ENCODE measurements at places on chromosomes 2 and 18.
A peak's percentile ranks its signal among the peaks of the same experiment; 100 is the strongest.

GRCh38 chr18:79687806-79688205 is 8.2 kb downstream of the CTDP1 start:
- DNase-seq: no peak

DNA sequence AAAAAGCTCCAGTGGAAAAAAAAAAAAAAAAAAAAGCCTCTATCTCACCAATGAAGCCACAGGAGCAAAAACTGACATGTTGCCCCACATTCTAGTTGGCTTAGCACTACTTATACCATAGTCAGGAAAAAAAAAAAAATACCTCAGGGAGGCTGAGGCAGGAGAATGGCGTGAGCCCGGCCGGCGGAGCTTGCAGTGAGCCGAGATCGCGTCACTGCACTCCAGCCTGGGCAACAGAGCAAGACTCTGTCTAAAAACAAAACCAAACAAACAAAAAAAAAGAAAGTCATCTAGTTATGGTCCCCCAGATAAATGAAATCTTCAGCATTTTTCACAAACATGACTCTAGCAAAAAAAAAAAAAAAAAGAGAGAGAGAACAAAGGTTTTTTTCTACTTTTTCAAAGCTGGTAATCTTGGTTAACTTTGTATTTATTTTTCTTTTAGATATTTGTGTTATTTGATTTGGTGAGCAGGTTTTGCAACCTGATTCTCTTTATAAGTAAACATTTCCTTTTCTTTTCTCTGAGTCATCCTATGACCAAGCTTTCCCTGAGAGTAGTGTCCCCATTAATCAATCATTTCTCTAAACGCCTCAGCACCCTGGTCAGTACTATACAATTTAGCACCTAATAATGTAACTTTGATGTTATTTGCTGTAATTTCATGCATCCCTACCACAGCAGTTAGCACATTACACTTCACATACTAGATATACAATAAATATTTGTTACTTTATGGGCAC is 273.7 kb upstream of the PIK3C3 start:
- no peak for DNase-seq

DNA sequence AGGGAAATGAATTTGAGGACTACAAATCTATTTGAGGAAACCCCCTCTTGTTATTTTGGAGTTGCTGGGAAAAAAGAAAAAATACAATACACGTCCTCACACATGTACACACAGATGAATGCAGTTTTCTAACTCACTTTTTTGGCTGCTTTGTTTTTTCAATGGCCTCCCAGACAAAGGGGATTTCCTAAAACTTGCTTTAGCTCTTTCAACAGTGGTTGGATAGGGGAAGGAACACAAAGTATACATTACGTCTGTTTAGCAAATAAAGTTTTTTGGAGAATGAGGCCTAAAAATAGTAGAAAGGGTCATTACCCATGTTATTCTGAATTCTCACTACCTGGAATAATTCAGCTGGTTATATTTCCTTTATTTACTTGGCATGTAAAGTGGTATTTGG is 125.3 kb upstream of the ITGB6 start:
- DNase-seq: no peak

- DNase-seq: peak; percentile 29
Measured at GRCh38 chr2:28583899-28584553, 88.2 kb downstream of the PLB1 start.

DNA sequence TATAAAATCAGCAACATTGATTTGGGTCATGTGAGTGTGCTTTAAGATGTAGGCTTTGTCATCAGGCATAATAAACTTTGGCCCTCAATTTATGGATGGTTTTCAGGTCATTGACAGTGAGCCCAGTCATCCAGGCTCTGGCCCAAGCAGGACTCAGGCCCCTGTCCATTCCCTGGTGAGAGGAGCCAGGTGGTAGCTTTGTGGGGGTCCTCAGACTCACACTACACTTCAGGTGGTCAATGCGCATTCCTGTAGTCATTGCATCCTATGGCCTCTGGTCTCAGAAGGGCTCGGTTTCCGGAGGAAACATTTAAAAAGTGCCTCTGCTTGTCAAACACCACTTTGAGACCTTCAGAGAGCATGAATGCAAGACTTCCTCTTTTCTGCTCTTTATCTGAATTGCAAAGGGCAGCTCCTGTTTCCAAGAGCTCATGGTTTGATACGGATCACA is 20.2 kb downstream of the LGALSL start:
- DNase-seq: no peak

DNA sequence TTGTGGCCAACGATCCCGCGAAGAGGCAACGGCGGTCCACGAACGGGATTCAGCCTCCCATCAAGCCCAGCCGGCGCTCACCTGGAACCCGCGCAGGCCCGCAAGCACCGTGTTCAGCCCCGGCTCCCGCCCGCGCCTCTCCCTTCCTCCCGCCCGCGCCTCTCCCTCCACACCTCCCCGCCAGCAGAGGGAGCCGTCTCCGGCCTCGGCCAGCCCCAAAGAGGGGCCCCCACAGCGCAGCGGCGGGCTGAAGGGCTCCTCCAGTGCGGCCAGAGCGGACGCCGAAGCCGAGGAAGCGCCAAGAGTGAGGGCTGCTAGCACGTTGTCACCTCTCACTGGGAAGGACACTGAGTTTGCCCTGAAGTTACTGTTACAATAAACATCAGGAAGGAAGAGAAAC is 55.3 kb upstream of the LAPTM4A start:
- no peak for DNase-seq

- no peak for DNase-seq
Measured at GRCh38 chr2:221103930-221104329, 468.2 kb downstream of the EPHA4 start.

Data from GM12865 (cell line).